ENCODE measurements at places on chromosomes 2 and 18. TPM values are rescaled to one million over a fixed set of nuclear protein-coding genes. Genes with fewer than 3 reads are reported as not detected.

- H3K36me3 ChIP-seq = peaks cover 2% of the 10 kb centered on the region
- peak overlapping the region; percentile 71 for H3K27ac ChIP-seq
- H3K4me3 ChIP-seq = no peak overlapping the region
- no peak for DNase-seq
- no peaks in the 10 kb centered on the region for H3K27me3 ChIP-seq
Measured at GRCh38 chr18:11994703-11995444, 13.6 kb downstream of the IMPA2 start.

DNA sequence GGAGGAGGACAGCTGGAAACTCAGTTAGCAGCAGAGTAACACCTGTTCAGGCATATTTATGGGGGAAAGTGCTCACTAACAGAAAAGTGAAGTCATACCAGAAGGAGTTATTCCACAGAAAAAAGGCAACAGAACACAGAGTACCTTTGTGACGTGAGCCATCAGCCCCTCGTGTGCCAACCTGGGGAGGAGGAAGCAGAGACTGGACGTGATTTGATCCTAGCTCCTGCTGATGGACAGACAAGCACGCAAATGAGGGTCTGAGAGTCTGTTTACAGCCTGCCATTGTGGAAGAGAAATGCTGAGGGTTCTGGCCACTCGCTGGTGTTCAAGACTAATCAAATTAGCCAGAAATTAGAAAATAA is 120.7 kb downstream of the ZNF521 start:
- no peak overlapping the region for H3K4me3 ChIP-seq
- peaks cover 12% of the 10 kb centered on the region for H3K36me3 ChIP-seq
- H3K27me3 ChIP-seq = no peaks in the 10 kb centered on the region
- DNase-seq = no peak
- H3K27ac ChIP-seq = peak overlapping the region; percentile 87

GRCh38 chr2:6957031-6957714 is 40.0 kb downstream of the RNF144A start:
- peaks cover 3% of the 10 kb centered on the region for H3K36me3 ChIP-seq
- no peak overlapping the region for H3K27ac ChIP-seq
- no peaks in the 10 kb centered on the region for H3K27me3 ChIP-seq
- H3K4me3 ChIP-seq = no peak overlapping the region

STAT4 gene
- total RNA-seq = 1.6 TPM

DNA sequence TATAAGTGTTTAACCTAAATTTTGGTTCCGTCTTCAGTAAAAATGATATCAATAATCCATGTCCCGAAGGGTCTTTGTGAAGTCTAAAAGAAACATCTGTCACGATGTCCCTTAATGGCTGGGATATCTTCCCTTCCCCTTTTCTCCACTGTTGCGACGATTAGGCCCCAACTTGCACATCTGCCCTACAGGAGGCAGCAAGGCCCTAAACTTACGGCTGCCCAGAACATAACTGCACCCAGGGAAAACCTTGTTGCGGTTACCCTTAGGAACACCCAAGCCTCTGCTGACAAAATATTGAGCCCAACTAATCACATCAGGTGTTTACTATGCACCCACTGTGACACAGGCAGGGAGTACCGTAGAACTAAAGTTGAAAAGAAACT is 1.3 kb upstream of the SMAD2 start:
- H3K27ac ChIP-seq = peak overlapping the region; percentile 92
- H3K27me3 ChIP-seq = no peaks in the 10 kb centered on the region
- peak; percentile 57 for DNase-seq

SLC5A7 gene
- 0.22 TPM for total RNA-seq

CXCR1 gene
- not detected for total RNA-seq

DNA sequence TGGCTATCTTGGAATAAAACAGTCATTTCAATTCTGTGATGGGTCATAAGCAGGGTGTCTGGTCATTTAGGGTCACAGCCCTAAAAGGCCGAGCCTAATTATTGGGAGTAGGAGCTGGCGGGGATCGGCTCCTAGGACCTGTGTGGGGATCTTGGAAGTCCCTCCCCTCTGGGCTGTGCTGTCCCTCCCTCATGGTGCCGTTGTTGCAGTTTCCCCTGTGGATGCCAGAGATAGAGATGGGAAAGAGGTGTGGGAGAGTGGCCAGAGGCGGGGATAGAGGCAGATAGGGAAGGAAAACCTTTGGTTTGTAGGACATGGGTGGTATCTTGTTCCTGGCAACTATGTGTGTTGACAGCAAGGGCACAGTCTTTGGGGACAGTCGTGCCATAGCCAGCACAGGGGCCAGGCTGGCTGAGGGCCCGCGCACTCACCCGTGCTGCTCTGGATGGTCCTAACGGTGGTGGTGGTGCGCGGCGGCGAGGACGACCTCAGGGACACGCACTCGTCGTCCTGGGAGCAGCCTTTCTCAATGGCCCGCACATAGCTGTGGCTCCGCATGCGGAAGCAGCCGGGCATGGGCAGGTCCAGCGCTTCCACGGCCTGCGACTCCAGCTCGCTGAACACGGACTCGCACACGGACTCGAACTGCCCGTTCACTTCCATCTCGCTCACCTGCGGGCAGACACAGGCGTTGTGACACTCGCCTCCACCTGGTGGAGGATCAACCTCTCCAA is 278.9 kb downstream of the TGIF1 start:
- no peak overlapping the region for H3K4me3 ChIP-seq
- H3K27ac ChIP-seq = no peak overlapping the region
- no peak for DNase-seq
- no peaks in the 10 kb centered on the region for H3K4me1 ChIP-seq
- no peaks in the 10 kb centered on the region for H3K27me3 ChIP-seq
- peaks cover 2% of the 10 kb centered on the region for H3K36me3 ChIP-seq

Data from muscle of leg (tissue), 16 donors.